ENCODE measurements at places on chromosomes 6 and 20.

DNA sequence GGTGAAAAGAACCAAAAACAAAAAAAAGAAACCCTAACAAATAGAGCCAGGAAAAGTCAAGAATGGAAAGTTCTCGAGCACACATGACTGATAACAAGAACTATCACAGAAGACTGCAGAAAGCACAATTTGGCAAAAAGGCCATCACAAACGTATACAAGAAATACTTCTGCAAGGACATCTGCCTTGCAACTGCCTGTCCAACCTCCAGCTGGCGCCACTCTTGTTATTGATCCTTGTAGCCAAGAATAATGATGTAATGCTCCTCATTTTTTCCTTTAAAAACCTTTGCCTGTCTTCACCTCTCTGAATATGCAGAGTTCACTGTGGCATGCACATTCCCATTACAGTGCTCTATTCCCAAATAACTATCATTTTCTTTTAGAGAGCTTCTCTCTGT, 87.9 kb upstream of the BMP5 start:
- DNase-seq, result no peak

- no peak for DNase-seq
Measured at GRCh38 chr20:51470907-51471411, 71.6 kb downstream of the NFATC2 start.

GRCh38 chr6:125316621-125317020, 14.9 kb upstream of the HDDC2 start:
- DNase-seq, result no peak

- DNase-seq, result no peak
Measured at GRCh38 chr6:3455569-3456394, 1.1 kb downstream of the SLC22A23 start.

DNA sequence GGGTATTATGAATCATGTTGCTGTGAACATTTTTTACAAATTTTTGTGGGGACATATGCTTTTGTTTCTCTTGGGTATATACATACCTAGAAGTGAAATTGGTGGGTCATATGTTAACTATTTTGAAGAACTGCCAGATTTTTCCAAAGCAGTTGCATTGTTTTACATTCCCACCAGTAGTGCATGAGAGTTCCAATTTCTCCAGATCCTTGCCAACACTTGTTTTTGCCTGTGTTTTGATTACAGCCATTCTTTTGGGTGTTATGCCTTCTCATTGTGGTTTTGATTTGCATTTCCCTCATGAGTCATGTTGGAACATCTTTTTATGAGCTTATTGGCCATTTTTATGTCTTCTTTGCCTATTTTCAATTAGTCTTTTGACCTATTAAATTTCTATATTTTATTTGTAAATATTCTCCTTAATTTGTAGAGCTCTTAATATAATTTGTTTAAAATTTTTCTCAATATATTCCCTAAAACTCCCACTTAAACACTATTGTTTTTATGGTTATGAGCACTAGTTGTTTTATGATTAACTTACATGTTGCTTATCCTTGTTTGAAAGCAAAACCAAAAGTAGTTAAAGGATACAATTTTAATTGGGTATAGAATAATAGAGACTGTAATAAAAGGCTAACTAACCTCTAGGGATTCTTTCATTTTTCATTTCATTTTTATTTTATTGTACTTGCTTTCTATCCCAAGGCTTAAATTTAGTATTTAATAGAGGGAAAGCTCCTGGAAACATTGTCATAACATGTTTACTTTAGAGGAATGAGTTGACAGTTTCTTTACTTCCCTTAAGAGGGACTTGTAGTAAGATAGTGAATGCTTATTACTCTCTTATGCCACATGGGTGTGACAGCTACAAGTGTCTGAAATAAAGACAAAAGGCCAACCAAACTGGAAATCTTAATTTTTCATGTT, 5.5 kb downstream of the UBR2 start:
- DNase-seq, result no peak

DNA sequence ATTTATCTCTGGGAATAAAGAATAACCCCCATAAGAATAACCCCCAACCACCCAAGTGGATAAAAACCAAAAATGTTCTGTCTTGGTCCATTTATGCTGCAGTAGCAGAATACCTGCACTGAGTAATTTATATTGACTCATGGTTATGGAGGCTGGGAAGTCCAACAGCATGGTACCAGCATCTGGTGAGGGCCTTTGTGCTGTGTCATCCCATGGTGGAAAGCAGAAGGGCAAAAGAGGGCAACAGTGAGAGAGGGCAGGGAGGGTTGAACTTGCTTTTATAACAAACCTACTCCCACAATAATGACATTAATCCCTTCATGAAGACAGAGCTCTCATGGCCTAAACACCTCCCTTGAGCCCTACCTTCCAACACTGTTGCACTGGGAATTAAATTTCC, 133.7 kb downstream of the ERMARD start:
- DNase-seq, result no peak

GRCh38 chr6:162702446-162702845, 25.1 kb downstream of the PRKN start:
- no peak for DNase-seq

- no peak for DNase-seq
Measured at GRCh38 chr6:7115543-7116231, 7.9 kb downstream of the RREB1 start.

DNA sequence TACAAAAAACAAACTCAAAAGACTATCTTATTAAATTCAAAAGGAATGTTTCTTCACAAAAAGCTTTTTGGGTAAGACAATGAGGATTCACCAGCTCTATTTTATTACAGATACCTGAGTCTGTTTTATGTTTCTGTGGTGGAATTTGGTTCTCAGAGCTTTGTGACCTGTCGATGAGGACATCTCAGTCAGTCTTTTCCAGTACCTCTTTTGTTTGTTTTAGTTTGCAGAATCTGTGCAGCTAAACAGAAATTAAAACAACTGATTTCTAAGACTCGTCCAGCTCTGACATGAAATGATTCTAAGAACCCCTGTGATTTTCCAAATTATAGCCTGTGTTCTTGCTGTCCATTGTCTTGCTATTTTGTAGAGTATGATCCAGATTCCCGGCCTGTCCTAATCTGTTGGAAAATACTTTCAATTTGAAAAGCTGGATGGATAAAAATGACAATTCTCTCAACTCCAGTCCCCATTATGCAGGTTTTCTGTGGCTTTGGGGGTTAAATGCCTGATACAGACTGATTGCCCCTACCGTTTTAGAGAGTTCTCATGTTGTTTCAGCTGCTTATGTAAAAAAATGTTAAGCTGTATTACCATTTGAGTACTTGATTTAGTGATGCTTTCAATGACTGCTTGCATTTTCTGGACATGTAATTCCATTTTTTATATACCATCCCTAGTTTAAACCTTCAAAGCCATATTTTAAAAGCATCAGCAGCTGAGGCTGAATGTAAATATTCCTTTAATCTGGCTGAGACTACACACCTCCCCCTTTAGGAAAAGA, 94.2 kb upstream of the TAB2 start:
- DNase-seq, result no peak
